ENCODE measurements at places on chromosomes 5 and 9. TPM values are rescaled to one million over a fixed set of nuclear protein-coding genes. Genes with fewer than 3 reads are reported as not detected.

VCAN gene
- 7.3 TPM for polyA plus RNA-seq

CERCAM gene
- polyA plus RNA-seq = 15.9 TPM

HAND1 gene
- polyA plus RNA-seq = not detected

NUTM2F gene
- polyA plus RNA-seq = not detected

SV2C gene
- polyA plus RNA-seq = 0.53 TPM

ELAVL2 gene
- polyA plus RNA-seq = 2.8 TPM

PCA3 gene
- polyA plus RNA-seq = not detected

NPR3 gene
- polyA plus RNA-seq = 0.17 TPM

LCN2 gene
- polyA plus RNA-seq = not detected

CAMK4 gene
- polyA plus RNA-seq = 6.9 TPM

DMGDH gene
- polyA plus RNA-seq = 1.9 TPM

C8G gene
- not detected for polyA plus RNA-seq

PWWP2A gene
- polyA plus RNA-seq = 7.1 TPM

STRBP gene
- 56.7 TPM for polyA plus RNA-seq

SH3TC2 gene
- polyA plus RNA-seq = 2.1 TPM

C9orf153 gene
- polyA plus RNA-seq = not detected

PCDH12 gene
- 3.0 TPM for polyA plus RNA-seq

SPIN1 gene
- 98.1 TPM for polyA plus RNA-seq

TRIM36 gene
- polyA plus RNA-seq = 19.6 TPM

RNF180 gene
- 0.64 TPM for polyA plus RNA-seq

MZB1 gene
- not detected for polyA plus RNA-seq

GMCL2 gene
- not detected for polyA plus RNA-seq

ADGRV1 gene
- 7.8 TPM for polyA plus RNA-seq

KIAA1191 gene
- 106 TPM for polyA plus RNA-seq

FLT4 gene
- 3.2 TPM for polyA plus RNA-seq

IQGAP2 gene
- 0.39 TPM for polyA plus RNA-seq

DOCK8 gene
- polyA plus RNA-seq = 1.3 TPM

GDNF gene
- 0.22 TPM for polyA plus RNA-seq

CDK9 gene
- 68.6 TPM for polyA plus RNA-seq

PJA2 gene
- 51.2 TPM for polyA plus RNA-seq

TXNDC8 gene
- not detected for polyA plus RNA-seq

SPINK13 gene
- polyA plus RNA-seq = not detected

PCDHGB3 gene
- 0.49 TPM for polyA plus RNA-seq

HTR1A gene
- polyA plus RNA-seq = 0.24 TPM

MORN5 gene
- 11.9 TPM for polyA plus RNA-seq

GLRA1 gene
- not detected for polyA plus RNA-seq

FOXI1 gene
- 1.3 TPM for polyA plus RNA-seq

ESM1 gene
- 1.3 TPM for polyA plus RNA-seq

BNIP1 gene
- polyA plus RNA-seq = 18.4 TPM

C5orf52 gene
- polyA plus RNA-seq = not detected

PDE8B gene
- 5.9 TPM for polyA plus RNA-seq

DNM1 gene
- 191 TPM for polyA plus RNA-seq

GABRB2 gene
- 1.5 TPM for polyA plus RNA-seq

KCNV2 gene
- not detected for polyA plus RNA-seq

BNC2 gene
- 0.41 TPM for polyA plus RNA-seq

Data from brain (organoid and tissue), 16 donors.